Frontal cortex (tissue), 4 donors: ENCODE measurements at places on chromosomes 7 and 10. TPM values are rescaled to one million over a fixed set of nuclear protein-coding genes. Genes with fewer than 3 reads are reported as not detected.

DNA sequence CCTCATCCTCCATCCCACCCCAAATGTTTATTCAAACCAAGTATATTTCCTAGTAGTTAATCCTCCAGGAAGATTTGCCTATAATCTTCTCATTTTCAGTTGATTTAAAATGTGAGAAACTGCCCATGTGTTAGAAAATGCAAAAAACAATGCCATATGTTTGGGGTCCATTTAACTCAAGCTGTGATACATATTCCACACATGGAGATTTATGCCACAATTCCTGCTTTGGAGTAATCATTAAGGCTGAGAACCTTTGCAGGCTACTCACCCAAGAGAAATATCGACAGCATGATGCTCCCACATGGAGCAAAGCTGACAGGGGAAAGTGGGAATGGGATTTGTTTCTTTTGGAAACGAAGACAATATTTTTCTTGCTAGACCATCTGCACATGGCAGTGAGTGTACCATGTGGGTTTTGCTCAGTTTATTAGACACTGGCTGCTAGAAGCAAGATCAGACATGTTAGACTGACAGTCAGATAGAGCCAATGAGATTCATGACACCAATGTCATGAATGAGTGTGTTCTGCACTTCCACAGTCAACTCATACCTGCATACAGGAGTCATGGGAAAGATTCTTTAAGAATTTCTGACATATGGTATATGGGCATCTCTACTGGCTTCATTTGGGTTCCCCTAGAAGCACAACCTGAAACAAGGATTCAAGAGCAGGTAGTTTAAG is 3.4 kb upstream of the GRM8 start:
- no peak for DNase-seq

DNA sequence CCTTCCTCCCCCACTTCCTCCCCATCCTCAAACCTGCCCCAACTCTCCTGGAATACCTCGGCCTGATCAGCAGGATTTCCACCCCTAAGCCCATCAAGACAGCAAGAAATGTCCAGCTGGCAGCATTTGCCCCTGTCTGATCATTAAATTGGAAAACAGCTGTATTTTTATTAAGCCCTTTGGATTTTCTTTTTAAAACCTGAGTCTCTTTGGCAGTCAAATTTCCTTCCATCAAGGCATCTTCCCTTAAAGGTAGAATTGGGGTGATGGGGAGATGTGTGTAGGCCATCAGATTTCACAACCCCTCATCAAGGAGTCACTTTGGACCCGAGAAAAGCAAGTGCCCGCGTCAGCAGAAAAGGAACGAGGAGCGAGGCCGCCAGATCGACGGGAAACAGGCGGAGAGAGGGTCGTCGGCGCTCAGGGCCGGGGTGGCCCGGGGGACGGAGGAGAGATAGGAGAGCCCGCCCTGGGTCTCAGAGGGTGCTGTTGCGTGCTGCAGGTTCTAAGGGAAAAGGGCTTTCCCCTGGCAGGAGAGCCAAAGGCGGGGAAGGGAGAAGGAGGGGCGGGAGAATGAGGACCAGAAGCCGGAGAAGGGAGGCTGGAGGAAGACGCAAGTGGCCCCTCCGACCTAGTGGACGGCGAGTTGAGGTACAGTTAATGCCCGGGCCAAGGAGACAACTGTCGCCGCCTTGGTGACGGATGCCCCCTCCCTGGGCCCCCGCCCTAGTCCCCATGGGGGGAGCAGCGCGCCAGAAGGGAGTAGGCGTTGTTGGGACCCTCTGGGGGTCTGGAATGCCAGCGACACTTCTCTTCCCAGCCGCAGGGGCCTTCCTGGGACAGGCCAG is 11.5 kb upstream of the GATA3 start:
- peak; percentile 8 for DNase-seq

GRCh38 chr7:123096976-123097375 is 101.5 kb upstream of the TAS2R16 start:
- DNase-seq, result no peak

- DNase-seq, result no peak
Observed at GRCh38 chr10:124703778-124704427, 40.3 kb downstream of the FAM53B start.

Gene MYPN
- not detected for total RNA-seq
